ENCODE measurements at places on chromosomes 7 and 10.

DNA sequence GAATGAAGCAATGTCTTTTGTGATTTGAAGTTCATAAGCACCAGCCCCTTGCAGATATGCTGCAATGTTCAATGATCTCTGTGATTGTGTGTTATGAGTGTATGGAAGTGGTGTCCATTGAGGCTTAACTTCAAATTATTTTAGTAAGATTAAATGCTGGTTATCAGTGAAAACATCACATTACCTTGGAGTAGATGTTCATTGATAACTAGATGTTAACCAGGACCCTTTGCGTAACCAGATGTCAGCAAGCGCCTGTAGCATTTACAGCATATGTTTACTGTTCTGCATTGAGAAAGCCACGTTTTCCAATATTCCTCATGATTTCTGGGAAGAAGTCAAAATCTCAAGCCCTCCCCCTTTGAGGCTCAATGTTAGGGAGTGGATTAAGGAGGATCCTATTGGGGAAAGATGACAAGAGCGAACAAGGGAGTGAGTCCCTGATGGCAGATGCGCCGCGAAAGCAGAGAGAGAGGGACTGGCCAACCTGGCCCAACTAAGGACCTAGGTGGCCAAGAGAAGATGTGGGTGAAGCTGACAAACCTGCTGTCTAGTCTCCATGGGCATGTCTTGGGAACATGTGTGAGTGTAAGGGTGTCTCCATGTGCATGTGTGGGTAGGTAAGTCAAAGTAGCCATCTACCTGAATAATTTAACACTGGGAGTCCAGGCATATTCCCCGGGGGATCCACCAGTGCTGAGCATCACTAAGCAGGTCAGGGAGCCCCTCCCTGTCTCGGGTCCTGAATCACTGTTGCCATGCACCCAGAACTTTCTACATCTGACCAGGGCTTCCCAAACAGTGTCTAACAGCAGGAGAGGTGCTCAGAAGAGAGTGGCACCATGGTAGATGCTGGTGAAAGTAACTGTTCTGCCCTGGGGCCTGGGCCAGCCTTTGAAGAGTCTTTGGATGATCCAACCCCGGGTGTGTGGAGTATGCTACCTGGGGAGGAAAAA, 141.6 kb upstream of the GDF10 start:
- DNase-seq: no peak

DNA sequence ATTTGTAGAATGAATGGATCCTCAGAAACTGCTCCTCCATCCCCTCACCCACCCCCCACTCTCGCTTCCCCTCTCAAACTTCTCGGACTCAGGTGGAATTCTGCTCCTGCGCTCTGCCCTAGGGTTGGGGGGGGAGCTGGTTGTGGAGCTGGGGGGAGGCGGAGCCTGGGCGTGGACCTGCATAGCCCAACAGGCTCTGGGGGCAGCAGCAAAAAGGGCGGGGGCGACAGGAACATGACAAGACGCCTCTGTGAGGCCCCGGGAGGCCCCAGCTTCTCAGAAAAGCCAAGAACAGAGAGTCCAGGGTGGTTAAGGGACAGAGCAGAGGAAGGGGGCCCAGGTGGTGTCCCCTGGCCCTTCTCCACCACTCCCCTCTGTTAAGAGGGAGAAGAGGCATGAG, 3.5 kb downstream of the TSC22D4 start:
- DNase-seq: no peak

DNA sequence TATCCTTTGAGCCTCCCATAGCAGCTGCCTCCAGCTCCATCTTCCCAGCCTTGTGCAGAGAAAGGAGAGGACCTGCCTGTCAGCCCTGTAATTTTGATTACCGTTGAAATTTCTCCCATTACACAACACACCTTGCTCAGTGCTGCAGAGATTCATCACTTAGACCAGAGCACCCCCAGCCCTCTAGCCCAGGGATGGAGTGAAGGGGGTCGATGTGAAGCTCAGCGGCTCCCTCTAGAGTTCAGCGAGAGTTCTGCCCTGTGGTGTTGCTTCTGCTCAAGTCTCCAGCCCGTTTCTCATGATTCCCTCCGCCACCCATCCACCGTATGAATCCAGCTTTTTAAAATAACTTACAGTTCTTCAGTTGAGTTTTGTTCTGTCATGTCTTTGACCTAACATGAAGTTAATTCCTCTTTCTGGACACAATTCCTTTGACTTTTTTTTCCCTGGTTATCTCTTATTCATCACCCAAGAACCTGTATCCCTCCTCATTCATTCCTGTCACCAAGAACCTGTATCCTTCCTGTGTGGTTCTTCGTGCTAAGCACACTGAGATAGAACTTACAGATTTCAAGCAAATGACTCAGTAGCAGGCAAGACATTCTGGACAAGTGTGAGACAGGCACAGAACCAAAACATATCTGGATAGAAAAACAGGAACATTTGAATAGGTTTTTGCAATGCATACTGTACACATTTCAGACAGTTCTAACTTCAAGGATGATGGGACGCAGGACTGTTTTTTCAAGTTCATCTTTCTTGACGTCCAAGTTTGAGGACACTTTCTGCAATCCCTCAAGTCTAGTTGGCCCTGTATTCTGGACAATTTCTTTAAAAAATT, 35.0 kb upstream of the ZNF32 start:
- no peak for DNase-seq

DNA sequence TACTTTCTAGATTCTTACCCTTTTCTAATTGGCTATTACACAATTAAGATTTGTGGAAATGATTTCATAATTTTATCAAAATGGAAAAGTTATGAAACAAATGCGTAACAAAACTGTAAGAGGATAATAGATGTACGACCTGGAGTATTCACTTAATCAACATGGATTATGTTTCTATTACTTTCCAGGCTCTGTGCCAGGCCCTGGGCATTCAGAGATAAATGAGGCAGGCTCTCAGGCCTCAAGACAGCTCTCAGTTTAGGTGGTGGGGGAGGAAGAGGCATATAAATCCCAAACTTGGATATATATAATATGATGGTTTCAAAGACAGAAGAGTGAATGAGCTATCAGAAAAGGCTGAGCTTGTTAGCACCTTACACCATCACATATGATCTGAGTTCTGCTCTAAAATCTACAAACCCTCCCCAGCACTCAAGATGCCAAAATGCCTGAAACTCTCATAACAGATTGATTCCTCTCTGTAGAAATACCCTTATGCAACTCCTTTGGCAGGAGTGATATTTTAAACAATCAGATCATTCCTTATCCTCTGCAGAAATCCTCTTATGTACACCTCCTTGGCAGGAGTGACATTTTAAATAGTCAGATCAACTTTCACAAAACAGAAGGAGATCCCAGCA, 42.5 kb downstream of the ACBD5 start:
- DNase-seq: no peak

DNA sequence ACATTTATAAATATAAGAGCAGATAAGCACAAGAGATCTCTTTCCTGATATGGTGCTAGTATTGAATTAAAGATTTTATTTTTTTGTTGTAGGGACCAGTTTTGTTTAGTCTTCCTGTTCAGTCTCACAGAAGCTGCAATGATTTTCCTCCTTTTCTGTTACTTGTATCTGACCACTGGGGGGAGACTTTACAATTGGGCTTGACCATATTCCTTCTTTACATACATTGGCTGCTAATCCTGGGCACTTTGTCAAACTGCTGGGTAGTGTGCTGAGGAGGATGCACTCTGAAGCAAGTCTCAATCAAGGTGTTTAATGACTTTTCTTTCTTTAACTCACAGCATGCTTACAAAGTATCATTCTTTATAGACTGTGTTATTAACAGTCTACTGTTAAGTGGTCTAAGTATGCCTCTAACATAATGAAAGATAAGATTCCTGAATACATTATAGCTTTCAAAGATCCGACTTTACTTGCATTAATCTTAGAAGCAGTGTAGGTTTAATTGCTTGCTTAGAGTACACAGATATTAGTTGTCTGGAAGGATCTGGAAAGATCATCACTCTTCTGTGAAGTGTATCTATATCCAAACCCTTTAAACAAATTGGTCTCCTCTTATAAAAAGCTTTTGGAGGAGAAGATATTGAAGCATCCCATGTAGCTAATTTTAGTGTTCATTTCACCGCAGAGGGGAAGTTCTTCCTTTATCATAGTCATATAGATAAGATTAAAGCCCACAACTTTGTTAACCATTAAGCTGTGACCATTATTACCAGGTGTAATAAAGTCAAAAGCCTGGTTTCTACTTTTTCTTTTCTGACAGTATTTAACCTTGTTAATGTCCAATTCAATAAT, 3.1 kb downstream of the PALS2 start:
- peak; percentile 52 for DNase-seq

DNA sequence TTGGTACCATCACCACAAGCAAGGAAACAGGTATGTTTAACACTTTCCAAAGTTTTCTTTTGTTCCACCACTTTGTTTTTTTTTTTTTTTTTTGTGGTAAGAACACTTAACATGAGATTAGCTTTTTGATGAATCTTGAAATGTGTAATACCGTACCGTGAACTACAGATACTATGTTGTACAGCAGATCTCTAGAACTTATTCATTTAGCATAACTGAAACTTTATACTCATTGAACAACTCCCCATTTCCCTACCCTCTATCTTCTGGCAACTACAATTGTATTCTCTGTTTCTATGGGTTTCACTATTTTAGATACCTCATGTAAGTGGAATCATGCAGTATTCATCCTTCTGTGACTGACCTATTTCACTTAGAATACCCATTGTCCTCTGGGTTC, 162.7 kb upstream of the ITGB1 start:
- DNase-seq: no peak

DNA sequence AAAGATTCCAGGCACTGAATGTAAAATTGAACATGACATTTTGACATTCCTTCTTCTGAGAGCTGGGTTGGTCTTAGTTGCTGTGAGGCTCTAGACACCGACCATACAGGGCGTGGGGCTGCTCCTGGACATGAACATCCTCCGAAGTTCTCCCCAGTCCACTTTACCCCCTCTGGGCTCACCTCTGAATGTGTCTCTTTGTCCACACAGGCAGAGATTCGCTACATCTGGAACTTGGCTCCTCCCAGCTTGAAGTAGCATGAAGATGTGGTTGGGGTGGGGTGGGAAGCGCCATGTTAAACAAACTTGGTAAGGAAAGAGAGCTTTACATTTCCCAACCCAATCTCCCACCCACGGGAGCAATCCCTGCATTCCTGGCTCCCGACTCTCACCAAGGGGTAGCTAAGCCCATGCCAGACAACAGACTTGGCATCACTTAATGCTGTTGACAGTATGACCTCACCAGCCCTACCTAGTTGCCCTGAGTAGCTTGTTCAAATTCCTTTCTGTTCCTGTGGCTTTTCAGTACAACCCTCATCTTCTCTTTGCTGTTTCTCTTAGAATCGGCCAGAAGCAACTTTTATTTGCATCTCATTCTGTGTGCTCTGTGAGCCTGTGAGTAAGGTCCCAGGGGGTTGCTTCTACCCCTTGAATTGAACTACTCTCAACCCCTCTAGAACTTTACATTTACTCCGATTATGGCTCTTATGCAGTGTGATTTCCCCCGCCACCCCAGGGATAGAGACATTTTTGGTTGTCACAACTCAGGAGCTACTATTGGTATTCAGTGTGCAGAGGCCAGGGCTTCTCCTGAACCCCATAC, 211.4 kb downstream of the SEC23IP start:
- no peak for DNase-seq

GRCh38 chr10:5219262-5219661, 22.6 kb downstream of the AKR1C4 start:
- no peak for DNase-seq
